ENCODE measurements at places on chromosomes 1 and 21.
A peak's percentile ranks its signal among the peaks of the same experiment; 100 is the strongest.

DNA sequence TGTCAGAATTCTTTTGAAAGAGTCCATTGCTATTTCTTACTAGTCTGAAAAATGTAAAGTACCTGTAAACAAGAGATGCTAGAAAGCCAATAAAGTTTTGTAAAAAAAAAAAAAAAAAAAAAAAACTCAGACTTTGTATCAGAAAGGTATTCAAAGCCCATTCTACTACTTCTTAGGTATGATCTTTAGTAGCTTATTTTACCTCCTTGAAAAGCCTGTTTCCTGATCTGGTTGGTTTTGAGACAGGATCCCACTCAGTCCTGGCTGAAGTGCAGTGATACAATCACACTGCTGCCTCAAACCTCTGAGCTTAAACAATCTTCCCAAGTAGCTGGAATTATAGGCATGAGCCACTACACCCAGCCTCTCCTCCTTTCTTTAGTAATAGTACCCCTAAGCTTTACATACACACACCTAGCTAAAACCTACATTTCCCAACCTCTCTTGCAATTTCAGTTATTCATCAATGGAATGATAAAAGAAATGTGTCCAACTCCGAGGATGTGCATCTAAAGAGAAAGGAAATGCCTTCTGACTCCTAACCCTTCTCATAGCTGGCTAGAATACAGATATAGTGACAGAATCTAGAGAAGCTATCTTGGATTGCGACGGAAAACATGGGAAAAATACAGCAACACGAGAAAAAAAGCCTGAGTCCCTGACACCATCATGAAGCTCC lies 30.6 kb downstream of the EPS15 start:
- DNase-seq, result no peak

DNA sequence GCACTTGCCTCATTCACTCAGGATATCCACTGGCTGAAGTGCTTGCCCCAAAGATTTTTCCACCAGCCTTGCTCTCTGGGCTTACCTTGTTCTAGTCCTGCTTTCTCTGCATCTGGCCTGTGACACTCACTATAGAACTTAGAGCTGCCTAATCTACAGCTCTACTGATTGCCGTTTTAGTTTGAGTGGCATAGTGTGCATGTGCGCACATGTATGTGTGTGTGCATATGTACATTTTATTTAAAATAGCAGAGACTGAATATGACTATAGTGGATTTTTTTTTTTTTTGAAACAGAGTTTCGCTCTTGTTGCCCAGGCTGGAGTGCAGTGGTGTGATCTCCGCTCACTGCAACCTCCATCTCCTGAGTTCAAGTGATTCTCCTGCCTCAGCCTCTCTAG lies 92.0 kb upstream of the CCDC190 start:
- no peak for DNase-seq

DNA sequence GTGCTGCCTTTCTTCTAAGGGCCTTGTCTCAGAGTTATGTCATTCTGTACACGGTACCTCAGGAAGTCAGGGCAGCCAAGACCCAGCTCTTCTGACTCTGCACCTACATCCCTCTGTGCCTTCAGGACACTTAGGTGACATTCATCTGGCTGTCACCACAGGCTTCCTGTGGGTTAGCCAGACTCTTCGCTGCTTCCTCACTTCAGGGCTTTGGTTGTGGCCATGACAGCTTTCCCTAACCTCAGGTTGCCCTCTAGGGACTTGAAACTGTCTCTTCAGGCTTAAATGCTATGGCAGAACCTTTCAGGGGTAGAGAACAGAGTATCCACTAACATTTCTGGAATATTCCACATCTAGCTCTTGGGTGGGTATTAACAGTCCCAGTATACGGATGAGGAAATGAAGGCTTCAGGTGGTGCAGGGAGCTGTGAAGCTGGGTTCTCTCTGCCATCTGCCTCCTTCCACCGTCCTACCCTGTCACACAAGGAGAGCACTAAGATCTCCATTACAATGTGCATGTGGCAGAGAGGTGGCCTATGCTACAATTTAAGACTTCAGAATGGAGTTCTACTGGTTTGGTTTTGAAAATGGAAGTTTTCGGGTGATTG lies 9.9 kb downstream of the TSSK3 start:
- DNase-seq, result peak; percentile 43

DNA sequence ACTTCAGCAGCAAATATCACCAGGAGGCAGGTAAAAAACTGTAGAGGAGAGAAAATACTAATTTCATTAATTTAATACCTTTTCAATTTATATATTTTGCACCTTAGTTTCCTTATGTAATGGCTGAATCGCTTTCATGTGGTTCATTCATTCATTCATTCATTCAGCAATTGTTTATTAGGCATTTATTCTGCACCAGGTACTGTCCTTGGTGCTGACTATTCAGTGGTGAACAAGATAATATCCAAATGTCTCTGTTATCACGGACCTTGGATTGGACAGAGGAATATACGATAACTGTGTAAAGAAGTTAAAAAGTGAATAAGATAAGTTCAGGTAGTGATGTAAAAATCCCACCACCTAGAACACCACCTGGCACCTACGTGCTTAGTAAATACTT lies 28.8 kb downstream of the TSPAN2 start:
- no peak for DNase-seq

DNA sequence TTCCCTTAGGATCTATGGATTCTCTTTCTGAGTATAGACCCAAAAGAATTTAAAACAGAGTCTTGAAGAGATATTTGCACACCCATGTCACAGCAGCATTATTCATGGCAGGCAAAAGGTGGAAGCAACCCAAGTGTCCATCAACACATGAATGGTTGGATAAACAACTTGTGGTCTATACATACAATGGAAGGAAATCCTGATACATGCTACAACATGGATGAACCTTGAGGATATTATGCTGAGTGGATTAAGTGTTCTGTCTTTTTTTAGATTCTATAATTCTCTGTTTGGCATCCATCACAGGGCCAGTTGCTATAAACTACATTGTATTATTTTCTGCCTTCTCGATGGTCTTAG lies 39.8 kb downstream of the PTPN14 start:
- no peak for DNase-seq

GRCh38 chr1:207811319-207811718 lies 59.5 kb downstream of the CD46 start:
- DNase-seq, result no peak

- DNase-seq, result no peak
Observed at GRCh38 chr1:118254491-118255425, 69.7 kb upstream of the SPAG17 start.

- no peak for DNase-seq
Observed at GRCh38 chr1:31031330-31032143, 34.0 kb downstream of the PUM1 start.

GRCh38 chr1:183219616-183220009 lies 33.5 kb downstream of the LAMC2 start:
- no peak for DNase-seq

DNA sequence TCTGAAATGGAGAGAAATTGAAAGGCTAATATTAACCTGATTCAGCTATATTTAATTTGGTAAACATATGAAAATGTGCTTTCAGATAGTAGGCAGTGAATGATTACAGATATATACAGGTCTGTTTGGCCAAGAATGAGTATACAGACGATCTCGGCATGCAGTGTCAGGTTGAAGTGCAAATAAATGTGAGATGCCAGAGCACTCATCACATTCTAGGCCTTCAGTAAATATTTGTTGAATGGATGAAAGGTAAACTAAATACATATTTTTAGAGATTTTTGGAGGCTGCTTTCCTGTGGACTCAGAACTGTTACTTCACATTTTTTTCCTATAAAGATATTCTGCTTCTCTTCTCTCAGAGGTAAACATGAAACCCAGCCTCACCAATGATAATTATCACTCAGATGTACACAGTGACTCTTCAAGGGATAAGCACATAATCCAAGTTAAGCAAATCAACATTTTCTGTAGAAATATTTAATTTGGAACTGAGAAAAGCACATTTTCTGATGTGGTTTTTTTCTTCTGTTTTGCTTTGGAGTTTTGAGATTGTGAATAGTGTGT lies 702.9 kb downstream of the BRINP3 start:
- no peak for DNase-seq

GRCh38 chr1:236507022-236507700 lies 16.6 kb upstream of the LGALS8 start:
- DNase-seq, result no peak

GRCh38 chr1:231139659-231140654 lies 21.9 kb upstream of the TRIM67 start:
- DNase-seq, result no peak

- no peak for DNase-seq
Observed at GRCh38 chr21:25750085-25750484, 15.3 kb downstream of the GABPA start.

- DNase-seq, result no peak
Observed at GRCh38 chr1:159897962-159898361, 2.0 kb downstream of the CFAP45 start.

- no peak for DNase-seq
Observed at GRCh38 chr1:218164930-218165700, 120.0 kb upstream of the RRP15 start.

GRCh38 chr1:7325254-7325653 lies 445.8 kb upstream of the VAMP3 start:
- DNase-seq, result no peak

DNA sequence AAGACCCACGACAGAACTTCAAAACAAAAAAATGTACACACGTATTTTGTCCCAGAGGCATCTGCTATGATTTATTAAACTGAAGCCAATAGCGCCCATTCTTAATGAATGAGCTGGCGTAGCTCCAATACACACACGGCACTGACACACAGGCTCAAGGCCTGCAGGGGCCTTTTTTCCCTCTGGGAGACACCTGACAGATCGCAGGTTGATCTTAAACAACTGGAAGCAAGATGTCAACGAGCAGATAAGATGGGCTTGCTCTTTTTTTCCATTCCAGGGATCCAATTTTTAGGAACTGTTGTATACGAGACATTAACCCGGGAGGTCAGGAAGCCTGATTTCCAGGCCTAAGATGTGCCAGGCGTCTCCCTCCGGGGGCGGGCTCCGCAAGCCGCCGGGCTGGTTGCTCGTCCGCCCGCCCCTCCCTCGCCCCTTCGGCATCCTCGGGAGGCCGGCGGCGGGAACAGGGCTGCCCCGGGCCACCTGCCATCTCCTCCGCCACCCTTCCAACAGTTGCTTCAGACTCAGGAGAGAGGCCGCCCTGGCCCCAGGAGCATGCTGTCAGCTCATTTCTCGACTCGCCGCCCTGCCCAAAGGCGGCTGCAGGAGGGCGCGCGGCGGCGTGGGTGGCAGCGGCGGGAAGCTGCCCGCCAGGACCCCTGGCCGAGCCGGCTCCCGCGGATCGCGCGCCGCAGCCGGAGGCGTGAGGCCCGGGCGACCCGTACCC lies 735 bp downstream of the TTC13 start:
- peak; percentile 25 for DNase-seq

DNA sequence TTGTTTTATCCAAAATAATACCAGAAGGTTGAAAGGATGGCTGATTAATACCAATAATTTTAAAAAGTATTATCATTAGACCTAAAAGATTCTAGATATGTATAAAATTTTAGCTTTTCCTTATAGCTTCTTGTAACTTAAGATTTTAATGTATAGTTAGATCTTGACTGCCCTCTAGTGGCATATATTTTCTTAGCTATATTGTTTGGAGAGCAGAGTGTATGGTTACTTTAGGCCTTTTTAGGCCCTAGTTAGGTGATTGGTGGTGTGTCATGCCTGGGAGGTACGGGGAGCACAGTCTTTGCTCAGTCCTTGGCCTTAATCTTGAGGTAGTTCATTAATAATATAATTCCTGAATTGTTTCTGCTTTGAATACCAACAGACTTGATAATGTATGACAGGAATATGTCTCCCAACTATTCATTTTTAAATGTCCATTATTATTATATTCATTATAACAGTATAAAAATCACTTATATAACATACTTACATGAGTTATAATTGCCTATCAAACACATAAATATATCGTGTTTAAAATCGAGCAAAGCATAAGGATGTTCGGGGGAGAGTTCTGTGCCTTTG lies 328.4 kb downstream of the ZP4 start:
- DNase-seq, result no peak

DNA sequence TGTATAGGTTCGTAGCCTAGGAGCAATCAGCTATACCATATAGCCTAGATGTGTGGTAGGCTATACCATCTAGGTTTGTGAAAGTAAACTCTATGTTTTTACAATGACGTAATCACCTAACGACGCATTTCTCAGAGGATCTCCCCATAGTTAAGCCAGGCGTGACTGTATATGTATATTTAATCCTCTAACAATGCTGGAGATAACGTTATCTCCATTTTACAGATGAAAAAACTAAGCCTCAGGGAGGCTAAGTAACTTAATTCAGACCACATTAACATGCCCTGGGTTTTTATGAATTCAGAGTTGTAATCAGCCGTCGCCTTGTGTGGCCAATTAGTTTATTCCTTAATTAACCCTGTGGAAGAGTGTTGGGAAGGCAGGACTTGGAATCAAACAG lies 107.7 kb upstream of the PLXNA2 start:
- no peak for DNase-seq

DNA sequence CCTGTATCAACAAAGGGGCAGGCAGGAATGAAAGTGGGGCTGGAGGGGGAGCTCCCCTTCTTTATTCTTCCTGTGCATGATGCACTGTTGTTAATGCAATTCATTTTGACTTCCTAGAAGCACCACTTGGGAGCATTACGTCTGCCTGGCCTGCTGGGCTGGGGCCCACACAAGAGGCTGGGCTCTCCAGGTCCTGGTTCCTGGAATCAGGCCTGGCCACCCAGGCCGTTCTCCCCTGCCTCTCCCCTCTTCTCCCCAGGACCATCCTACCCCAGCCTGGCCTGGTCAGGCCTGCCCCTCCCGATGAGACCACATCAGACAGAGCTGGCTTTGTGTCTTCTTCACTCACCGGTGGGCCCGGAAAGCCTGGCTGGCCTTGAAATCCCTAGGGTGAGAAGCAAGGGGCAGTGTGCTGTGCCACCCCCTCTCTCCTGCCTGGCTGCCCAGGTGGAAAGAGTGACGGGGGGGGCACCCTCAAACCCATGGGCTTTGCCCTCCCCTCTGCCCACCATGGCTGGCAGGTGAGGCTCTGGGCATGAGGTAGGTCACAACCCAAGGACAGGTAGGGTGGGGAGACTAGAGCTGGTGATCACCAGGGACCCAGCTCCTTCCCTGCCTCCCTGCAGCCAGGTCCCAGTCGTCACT lies 20.7 kb upstream of the PEF1 start:
- no peak for DNase-seq

DNA sequence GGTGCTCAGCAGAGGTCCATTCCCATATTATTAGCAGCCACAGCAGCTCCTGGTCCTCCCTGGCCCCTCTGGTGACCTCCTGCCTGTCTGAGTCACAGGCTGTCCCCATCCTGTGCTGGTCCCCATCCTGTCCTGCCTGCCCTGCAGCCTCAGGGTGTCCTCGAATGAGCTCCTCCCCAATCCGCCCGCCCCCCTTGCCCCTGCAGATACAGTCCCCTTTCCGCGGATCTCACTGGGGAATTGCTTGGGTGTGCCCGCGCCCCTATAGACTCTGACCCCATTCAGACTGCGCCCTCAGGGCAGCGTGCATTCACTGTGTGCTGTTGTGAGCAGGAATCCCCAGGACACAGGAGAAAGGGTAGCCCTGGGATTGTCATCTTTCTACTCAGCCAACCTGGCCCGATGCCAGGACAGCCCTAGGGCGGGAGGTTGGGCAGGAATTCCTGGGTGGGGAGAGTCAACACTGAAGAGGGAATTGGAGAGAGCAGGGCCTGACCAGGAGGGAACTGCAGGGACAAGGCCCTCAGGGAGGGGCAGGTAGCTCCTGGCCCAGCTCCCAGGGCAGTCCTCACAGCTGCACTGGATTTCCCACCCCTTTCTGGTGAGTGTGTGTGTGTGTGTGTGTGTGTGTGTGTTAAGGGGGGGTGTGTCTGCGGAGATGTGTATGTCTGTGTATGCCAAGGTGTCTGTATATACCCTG lies 1.1 kb upstream of the GUCA2A start:
- no peak for DNase-seq

- no peak for DNase-seq
Observed at GRCh38 chr1:21845646-21846641, 33.9 kb downstream of the LDLRAD2 start.

All from T-helper 2 cell (primary cell).